Stimulated activated CD4-positive, alpha-beta T cell treated with anti-CD3 and anti-CD28 coated beads, Interleukin-15, amount 100 ng/mL, for 24 hours (primary cell): ENCODE measurements at places on chromosomes 2 and 18.
A peak's percentile ranks its signal among the peaks of the same experiment; 100 is the strongest.

GRCh38 chr2:8528863-8529262 is 153.0 kb upstream of the ID2 start:
- no peak for DNase-seq

GRCh38 chr2:36395866-36396265 is 40.3 kb downstream of the CRIM1 start:
- DNase-seq: no peak

DNA sequence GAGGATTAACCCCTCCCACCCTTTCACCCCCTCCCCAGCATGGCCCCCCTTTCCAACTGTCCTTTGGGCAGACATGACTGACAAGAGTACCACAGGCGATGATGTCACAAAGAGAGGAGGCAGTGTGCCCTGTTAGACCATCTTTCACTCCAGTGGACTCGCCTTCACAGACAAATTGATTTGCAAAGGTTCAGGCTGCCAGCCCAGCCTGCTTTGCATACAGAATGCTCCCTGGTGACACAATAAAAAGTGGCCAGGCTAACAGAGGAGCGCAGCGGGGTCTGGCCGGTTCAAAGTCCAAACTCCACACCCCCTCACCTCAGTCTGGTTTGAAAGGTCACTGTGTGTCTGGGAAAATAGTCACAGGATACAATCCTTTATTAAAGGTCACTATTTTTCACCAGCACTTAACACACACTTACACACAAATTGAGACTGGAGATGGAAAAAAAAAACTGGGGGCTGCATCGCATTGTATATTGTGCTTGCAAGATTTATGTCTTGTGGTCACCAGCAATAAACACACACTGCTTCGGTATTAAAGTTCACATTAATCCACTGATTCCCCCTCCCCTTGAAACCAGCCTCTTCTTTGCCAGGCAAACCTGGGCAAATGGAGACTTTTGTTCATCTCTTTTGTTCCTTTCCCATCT is 236.9 kb downstream of the BCL11A start:
- no peak for DNase-seq

DNA sequence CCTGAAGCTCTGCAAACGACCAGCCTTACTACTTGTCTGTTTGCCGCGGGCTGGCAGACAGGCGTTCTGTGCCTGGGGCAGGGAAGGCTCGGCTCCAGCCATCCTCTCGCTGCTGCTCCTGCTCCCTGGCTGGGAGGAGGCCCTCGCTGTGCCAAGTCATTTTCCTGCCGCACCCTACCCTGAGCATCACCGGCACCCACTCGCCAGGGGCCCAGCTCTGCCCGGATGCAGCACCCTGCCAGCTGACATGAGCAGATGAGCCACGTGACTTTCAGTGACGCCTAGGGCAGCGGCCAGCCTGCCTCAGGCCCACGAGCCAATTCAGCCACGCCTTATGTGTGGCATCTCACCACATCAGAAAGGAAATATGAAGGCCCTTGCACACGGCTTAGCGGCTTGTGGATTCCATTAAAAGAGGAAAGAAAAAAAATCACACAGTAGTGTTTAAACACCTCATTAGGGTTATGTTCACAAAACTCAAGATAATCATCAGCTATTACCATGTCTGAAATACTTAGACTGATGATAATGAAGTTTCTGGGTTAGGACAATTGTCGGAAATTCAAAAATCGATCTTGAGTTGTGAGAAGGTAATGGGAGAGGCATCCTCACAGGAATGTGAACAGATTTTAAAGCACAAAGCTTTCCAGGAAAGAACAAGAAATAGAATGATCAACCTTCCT is 250.5 kb downstream of the TWIST2 start:
- DNase-seq: no peak

DNA sequence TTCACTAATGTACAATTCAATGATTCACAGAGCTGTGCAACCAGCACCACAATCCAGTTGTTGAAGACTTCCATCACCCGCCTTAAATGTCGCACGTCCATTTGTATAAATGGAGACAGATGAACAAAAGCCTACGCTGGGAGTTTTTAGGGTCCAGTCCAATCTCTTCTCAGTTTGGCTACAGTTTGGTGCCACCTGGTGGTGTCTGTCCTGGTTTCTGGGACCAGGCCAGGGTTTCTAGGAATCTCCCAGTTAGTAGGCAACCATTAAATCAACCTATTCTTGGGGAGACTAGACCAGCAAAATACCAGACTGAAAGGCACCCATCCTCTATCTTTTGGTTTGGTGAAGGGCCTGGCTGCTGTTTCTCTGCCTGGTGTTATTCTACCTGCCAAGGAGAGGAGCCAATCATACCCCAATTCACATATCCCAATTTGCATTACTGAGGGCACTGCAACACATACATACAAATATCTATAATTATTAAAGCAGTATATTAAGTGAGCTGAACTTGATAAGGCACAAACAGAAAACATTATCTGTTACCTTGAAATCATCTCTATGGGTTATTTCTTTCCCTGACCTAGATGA is 3.2 kb upstream of the DDX1 start:
- peak; percentile 53 for DNase-seq
